T follicular helper cell (primary cell): ENCODE measurements at places on chromosomes 12 and 14.

GRCh38 chr12:106247674-106248311, at the start of gene CKAP4:
CKAP4 (minus strand) TSS chr12:106248020; CDS start chr12:106247851, 169 bp downstream.
- DNase-seq = peak; percentile 34

- DNase-seq = no peak
These were observed 64.5 kb downstream of the TTC9 start for GRCh38 chr14:70706177-70706576.

DNA sequence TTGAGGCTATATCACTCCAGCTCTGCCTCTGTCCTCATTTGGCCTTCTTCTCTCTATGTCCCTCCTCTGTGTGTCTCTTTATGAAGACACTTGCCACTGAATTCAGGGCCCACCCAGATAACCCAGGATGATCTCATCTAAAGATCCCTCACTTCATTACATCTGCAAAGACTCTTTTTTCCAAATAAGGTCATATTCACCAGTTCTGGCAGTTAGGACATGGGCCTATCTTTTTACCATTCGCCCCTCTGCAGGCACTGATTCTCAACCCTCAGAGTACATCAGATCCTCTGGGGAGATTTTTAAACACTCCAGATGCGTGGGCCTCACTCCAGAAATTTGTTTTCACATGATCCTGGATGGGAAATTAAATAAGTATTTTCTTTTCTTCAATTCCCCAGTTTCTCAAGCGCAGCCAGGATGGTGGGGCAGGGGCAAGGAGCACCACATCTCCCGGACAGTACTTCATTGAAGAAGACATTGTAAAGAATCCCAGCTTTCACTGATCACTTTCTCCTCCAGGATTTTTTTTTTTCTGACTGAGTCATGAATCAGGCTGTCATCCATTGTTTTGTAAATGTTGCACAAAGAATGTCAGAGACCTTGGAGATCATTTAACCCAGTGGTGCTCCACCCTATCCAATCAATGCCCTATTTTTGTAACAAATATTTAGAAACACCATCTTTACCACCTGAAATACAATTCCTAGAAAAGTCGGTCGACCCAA, 27.4 kb downstream of the CRACR2A start:
- no peak for DNase-seq

DNA sequence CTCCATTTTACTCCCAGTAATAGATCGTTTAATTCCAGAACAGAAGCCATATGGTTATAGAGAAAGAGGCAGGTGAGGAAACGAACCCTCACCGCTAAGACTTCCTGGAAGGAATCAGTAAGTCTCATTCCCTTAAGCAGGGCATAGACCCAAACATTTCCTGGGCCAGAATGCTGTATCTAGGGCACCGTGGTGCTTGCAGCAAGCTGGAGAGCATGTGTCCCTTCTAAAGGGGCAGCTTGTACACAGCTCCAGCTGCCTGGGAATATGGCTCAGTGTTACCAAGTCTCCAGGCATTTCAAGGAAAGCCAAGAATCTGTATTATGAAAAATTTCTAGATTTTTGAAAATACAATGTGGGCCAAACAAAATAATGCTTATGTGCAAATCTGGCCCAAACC, 73.4 kb downstream of the PPM1H start:
- no peak for DNase-seq

GRCh38 chr14:97457575-97458085, 660.4 kb downstream of the VRK1 start:
- no peak for DNase-seq

- no peak for DNase-seq
These were observed 161.2 kb upstream of the SLC38A2 start for GRCh38 chr12:46533723-46534122.

DNA sequence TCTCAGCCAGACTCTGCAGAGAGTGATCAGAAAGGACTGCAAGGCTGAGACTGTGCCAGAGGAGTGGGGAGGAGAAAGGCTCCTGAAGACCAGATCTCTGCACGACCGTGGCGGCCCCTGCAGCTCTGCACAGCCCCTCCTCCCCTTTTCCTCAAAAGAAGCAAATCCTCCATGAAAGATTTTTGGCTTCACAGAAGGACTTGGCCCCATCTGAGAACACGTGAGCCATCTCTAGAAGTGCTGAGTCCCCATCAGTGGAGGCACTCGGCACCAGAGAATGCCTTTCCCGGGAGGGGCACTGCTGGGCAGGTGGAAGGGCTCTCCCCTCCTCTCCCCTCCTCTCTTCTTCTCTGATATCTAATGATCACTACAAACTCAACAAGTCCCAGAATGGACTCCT, 6.8 kb downstream of the FIGNL2 start:
- DNase-seq = no peak

DNA sequence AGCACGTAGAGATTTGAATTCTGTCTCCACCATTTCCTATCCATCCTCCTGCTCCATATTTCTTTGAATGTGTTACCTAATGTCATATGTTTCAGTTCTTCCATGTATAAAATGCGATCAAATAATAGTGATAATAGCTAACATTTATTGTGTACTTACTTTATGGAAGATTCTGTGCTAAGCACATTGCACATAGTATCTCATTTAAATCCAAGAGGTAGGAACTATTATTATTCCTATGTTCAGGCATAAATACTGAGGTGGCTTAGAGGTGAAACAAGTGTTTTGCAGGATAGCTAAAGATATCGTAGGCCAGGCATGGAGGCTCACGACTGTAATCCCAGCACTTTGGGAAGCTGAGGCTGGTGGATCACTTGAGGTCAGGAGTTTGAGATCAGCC, 17.5 kb upstream of the AICDA start:
- DNase-seq = no peak

GRCh38 chr12:68240975-68241374, 12.4 kb downstream of the IL22 start:
- peak; percentile 6 for DNase-seq

DNA sequence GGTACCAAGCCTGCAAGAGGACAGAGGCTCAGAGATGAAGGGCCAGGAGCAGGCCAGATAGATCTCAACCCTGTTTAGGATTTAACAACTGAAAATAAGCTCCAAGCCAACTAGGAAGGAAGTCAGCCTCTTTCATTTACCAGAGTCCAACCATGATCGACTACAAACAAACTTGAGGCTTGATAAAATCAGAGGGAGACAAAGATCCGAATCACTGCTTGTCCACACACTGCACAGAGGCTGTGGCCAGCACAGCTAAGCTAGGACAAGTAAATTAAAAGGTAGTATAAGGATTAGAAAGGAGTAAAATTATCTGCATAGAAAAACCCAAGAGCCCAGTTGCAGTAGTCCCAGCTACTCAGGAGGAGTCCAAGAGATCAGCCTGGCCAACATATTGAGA, 40.3 kb downstream of the FAM222A start:
- no peak for DNase-seq

GRCh38 chr12:40248585-40249297, 23.9 kb downstream of the LRRK2 start:
- DNase-seq = no peak

DNA sequence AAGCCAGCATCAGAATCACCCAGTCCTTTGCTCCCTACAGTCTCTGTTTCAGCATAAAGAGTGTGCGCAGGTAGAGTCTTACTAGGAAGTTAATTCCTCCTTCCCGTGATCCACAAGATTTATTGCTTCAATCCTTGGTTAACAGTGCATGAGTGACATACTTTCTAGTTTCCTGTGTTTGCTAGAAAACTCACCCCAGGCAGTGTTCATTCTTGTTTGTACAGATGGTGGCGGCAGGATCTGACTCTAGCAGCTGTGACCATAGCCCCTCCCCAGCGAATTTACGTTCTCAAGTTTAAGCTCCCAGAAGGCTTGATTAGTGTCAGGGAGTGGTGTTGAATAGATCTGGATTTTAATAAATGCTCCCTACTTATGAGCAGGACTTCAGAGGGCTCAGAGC, 75.9 kb upstream of the ANO2 start:
- DNase-seq = no peak

DNA sequence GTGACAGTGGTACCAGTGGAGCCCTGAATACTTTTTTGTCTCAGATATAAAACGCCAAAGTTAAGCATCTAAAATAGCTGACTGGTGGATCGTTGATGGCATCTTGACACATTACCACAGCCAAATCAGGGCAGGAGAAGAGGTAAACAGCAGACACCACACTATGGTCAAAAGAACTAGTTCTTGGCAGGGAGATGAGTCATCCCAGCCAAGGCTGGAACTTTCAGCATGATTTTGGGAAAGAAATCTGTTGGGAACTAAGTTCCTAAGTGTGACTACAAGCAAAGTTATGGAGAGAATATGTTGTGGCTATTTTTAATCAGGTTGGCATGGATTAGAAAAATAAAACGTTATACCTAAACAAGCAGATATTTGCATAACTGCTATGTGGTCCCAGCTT, 36.9 kb downstream of the LGR5 start:
- no peak for DNase-seq

DNA sequence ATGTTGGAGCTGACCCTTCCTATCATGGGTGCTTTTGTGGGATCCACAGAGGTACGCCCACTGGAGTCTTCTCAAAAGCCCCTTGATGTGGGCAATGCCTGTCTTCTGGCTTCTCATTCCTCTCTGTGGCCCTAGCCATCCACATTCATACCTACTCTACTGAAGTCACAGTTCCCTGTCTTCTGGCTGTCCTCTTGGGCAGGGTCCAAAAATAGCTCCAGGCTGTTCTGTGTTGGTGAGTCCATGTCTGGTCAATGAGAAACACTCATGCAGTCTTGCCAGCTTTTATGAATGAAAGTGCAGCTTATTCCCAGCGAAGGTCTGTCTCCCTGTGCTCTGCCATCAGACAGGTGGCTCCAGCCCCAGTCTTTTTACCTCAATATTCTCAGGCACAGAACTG, 135.9 kb upstream of the MDM1 start:
- no peak for DNase-seq

GRCh38 chr12:103783744-103784664, 57.0 kb downstream of the NT5DC3 start:
- no peak for DNase-seq
